ENCODE measurements at places on chromosomes 3 and 15.

DNA sequence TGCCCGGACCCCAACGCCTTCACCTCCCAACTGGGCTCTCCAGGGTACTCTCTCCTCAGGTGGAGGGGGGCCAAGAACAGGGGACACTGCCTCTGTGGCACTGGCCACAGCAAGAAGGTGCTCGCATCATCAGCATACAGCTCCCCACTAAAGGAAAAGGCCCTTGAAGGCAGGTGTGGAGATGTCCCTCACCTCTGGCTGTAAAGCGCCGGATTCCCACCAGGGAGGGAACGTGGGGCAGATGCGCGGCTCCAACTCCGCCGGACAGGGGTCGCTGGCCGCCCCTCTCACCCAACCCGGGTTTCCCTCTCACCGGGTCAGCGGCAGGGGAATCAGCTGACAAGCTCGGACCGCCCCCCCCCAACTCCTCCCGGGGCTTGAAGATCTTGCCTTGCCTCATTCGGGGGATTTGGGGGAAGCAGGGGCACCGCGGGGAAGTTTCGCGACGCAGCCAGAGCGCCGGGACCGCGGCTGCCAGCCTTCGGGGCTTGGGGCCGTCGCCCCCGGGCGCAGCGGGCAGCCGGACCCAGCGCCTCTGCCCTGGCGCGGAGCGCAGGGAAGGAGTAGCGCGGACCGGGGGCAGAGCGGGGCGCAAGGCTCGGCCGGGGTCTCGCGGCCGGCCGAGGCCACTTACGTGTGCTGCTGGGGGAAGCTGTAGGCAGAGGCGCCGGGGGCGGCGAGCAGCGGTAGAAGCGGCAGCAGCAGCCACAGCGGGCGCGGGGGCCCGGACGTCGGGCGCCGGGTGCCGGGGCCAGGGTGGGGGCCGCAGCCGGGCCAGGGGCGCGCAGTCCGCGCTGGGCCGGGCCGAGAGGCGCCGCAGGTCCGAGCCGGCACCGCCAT, 630 bp downstream of the CACNA2D2 start:
- no peak for DNase-seq

DNA sequence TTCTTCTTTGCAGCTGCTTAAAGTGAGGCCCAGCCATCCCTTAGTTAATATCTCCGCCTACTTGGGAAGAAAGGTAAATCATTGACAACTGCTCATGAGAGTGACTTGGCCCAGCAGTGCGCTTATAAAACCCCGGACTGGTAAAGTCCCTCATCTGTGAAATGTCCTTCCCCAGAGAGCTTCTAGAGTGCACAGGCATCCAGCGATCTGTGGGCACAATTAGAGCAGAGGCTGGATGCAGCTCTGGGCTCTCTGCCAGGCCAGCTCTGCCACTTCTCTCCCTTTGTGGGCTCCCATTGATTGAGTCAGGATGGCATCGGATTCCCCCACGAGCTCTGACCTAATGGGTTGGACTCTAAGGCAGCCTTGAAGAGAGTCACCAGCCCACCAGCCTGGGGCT, 219.0 kb upstream of the LINGO1 start:
- no peak for DNase-seq

DNA sequence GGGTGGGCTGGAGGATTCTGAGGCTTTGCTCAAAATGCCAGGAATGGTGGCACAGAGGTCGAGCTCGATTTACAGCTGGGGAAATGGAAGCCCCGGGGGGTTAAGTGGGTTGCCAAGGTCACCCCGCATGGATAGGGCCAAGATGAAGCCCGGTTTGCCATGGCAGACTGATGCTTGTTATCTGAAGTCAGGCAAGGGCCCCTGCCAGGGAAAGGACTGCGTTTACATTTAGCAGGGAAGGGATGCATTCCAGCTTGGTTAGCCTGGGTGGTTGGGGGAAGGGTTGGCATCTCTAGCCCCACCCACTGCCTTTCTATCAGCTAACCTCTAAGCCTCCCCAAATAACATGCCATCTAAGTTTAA, 79.0 kb downstream of the RPLP1 start:
- no peak for DNase-seq

DNA sequence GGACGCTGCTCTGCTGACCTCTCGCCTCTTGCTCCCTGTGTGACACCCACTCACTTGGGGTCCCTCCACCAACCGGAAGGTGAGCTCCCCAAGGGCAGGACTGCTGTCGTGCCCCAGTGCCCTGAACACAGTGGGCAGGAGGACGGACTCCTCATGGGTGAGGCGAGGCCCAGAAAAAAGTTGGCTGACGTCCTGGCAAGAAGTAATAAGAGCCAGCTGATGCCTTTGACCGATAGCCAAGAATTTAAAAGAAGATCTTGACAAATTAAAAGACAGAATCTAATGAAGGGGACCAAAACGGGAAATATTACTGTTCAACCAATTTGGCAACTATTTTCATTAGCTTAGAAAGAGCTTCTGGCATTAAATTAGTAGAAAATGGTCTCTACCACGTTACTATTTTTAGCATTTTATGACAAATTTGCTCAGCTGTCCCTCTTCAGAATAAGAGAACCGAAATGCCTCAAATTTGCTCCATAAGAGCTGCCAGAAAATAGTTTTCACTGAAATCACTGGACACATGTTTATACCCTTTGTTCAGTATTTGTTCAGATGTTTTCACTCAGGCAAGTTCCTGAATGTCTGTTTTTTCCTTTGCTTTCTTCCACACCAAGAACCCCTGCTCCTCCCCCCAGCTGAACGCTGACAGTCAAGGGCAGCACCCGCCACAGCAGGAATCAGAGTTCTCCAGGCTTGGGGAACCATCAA, 60.5 kb downstream of the XXYLT1 start:
- no peak for DNase-seq

DNA sequence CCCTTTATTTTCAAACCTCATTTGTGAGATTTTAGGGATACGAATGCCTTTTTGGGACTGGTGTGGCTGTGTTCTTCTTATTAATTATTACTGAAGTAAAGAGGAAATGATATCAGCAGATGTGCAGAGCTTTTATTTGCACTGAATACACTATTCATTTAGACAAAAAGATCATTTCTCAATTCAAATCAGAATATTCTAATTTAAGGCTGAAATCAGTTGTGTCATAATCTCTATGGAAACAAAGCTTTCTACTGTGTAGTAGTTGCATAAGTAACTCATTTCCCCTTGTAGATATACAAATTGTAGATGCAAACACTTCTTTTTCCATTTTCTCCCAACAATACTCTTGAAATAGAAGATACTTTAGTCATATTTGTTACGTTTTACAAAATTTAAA, 56.0 kb downstream of the PDE8A start:
- DNase-seq = no peak

- no peak for DNase-seq
Measured at GRCh38 chr3:50150863-50151686, 4.0 kb upstream of the SEMA3F start.

- no peak for DNase-seq
Measured at GRCh38 chr3:188440340-188440972, 286.5 kb downstream of the LPP start.

- DNase-seq = peak; percentile 3
Measured at GRCh38 chr3:74789111-74789510, 174.7 kb upstream of the CNTN3 start.

DNA sequence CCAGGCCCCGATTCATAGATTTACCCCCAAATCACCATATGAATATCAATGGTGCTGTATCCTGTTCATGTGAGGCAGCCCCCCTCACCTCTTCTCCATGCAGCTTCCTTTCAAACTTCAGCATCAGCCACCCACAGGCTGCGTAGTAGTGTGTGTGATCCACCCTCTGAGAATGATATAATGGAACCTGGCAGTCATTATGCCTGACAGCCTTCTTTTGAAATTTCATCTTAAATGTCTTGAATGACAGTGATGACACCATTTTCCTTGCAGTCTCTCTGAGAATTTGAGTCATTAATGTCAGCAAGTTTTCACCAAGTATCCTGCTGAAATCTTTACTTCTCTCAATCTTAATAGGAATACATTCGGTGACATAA, 3.5 kb upstream of the CLRN1 start:
- no peak for DNase-seq

- no peak for DNase-seq
Measured at GRCh38 chr15:45534821-45535220, 12.3 kb upstream of the SLC30A4 start.

DNA sequence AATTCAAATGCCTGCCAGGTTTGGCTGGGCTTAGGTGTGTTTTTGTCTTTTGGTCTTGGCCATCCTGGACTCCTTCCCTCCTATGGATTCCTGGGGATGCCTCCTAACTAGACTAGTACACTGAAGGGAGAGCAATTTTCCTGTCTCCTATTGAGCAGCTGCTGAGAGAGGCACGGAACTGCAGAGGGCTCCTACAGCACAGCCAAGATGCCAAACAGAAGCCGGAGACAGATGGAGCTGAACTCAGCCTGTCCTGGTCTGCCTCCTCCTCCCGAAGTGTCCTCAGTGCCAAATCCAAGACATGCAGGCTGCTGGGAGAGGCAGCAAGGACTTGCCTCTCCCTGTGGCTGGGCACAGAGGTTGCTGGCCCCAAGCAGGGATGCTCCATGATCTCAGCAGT, 256.6 kb upstream of the PROK2 start:
- DNase-seq = no peak

DNA sequence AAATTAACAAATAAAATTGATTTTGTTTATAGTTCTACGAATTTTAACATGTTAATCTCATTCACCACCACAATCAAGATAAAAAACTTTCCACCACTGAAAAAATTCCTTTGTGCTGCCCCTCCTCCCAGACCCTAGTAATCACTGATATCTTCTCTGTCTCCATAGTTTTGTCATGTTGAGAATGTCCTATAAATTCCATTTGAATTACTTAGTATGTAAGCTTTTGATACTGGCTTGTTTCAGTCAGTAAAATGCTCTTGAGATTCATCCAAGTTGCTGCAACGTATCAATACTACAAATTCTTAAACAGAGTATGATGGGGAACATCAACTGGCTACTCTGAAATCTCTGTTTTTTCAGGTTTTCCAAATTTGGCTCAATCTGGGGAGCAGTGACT, 129.6 kb downstream of the CTNNB1 start:
- DNase-seq = no peak

DNA sequence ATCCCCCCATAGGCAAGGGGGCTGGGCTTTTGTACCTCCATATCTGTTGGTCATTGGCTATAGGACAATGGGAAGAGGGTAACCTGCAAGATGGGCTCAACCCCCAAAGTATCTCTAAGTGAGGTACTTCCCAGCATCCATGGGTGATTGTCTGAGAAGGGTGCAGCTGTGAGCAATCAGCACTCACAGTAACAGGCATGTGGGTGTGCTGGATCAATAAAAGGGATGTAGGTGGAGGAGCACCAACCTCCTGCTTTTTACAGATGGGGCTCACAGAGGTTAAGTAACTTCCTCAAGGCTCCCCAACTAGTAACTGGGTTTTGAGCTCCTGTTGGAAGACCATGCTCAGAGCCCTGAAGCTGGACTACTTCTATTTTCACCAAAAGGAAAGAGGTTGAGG, 26.4 kb upstream of the FAM107A start:
- DNase-seq = no peak

DNA sequence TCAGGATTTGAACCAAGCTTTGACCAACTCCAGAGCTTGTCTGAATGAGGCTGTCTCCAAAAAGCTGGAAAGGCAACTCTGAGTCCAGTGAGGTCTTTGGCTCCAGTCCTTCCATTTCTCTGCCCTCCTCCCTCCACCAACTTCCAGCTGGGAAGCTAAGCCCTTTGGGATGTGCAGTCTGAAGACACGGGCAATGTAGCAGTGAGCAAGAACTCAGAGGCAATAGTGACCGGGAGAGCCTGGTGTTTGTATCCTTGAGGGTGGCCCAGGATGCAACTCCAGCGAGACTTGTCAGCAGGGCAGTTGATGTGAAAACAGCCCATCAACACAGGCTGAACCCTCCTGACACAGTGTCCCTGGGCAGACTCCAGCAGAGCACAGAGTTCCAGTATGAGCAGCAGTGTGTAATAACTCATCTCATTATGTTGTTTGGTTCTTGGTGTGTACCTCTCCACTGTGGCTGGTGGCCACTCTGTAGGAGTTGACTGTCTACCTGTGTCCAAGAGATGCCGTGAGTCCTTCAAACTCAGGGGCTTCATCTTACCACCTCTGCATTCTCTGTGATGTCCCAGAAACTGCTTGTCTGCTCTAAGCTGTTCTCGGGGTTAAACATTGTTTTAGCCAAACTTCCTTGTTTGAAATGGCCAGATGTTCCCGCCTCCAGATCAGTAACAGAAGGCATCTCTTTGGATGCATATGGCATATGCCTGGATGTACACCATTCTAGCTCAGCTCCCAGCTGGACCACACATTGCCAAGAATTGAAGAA, 6.6 kb downstream of the CDCP1 start:
- DNase-seq = no peak

- no peak for DNase-seq
Measured at GRCh38 chr15:99542828-99543227, 23.0 kb upstream of the MEF2A start.

- peak; percentile 63 for DNase-seq
Measured at GRCh38 chr15:77002436-77002835, 7.5 kb downstream of the PSTPIP1 start.

DNA sequence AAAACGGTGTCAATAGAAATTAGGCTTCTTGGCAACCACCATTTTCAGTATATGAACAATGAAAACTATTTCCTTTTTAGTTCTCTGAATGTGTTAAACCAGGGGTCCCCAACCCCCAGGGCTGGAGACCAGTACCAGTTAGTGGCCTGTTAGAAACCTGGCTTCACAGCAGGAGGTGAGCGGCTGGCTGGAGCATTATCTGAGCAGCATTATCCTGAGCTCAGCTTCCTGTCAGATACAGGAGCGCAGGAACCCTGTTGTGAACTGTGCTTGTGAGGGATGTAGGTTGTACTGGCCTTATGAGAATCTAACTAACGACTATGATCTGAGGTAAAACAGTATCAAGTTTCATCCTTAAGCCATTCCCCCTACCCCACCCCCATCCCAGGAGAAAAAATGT, 328.7 kb downstream of the ZBBX start:
- DNase-seq = no peak

DNA sequence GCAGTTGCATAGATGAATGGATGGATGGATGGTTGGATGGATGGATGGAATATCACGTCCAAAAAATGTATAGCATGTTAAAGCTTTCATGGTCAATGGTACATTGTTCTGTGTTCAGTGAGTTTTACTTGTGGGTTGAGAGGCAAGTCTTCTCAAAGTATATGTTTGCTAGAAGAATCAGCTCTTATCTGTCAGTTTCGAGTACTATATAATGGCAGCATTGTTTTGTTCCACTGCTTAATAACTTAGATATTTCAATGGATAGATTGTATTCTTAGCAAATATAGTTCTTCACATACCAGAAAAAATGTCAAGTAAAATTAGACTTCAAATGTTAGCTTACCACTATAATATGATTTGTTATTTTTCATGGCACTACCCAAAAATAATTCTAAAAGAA, 100.9 kb upstream of the CDIN1 start:
- DNase-seq = no peak

DNA sequence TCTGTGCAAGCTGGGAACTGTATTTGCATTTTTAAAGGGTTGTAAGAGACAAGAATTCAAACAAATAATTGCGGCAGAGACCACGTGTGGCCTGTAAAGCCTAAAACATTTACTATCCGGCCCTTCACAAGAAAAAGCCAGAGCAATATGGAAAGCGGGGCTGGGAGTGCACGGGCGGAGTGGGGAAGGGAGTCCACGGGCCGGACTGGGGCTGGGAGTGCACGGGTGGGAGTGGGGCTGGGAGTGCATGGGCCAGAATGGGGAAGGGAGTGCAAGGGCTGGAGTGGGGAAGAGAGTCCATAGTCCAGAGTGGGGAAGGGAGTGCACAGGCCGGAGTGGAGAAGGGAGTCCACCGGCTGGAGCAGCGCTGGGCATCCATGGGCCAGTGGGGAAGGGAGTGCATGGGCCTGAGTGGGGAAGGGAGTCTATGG, 41.2 kb downstream of the KLF15 start:
- DNase-seq = no peak
